ENCODE measurements at places on chromosomes 11 and 22.

DNA sequence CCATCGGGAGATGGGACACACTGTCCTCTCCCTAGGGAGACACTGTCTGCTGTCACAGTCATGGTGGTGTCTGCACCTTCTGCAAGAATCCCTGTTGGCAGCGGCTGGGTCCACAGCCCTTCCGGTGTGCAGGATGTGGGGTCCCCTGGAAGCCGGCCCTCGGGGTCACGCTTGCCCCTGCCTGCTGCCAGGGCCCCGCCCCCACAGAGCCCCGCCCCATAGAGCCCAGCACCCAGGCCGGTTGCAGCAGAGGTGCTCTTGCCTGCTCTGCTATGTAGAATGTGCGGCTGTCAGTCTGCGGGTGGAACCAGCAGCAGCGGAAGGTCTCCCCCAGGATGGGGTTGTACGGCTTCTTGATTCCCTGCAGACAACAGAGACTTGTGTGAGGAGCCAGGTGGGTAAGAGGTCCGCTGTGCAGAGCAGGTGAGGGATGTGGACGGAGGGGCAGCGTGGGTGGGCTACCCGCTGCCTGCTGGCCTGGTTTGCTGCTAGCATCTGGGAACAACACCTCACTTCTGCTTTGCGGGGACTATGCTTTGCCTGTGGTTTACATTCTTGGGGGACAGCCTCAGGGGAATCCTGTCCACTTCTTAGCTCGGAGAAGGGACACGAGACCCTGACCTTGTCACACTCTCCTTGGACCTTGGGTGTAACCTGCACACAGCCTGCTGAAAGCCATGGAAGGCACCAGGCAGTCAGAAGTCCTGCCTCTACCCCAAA is 44.9 kb upstream of the CARS1 start:
- DNase-seq, result peak; percentile 15

GRCh38 chr11:19200410-19201201 is 1.2 kb downstream of the CSRP3 start:
- no peak for DNase-seq

GRCh38 chr11:47512701-47513100 is 40.2 kb downstream of the CELF1 start:
- DNase-seq, result no peak

DNA sequence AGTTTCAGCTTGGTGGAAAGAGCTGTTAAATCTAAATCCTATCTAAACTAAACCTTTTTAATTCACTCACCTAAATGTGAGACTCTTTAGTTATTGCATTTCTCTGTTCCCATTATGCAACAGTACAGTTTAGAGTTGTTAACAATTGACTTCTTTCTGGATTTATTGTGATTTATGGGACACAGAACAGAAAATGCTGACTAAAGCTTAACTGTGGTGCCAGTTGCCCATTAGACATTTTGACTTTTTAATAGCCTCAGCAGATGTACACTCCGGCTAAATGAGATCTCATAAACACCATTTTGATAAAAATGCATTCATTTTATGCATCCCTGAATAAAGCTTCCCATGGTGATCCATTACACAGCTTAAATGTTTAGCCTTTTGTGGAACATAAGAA is 356.6 kb downstream of the CASP12 start:
- no peak for DNase-seq

DNA sequence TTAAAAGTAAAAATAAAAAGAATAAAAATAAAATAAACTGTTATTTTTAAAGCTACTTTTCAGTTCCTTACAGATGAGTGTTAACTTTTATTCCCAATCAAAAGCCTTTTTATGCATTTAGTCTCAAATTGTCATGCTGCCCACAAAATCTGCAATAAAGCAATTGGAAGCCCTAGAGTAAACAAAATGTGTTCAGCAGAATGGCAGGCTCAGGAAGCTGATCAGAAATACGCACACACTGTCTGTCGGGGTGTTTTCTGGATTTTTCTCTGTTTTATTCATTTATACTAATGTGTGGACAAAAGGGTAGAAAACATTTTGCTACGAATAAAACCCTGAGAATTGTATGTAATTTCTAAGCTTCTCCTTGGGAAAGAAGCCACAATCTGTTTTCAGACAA is 162.8 kb downstream of the RCN1 start:
- DNase-seq, result no peak

Measured in activated T-cell treated with anti-CD3 and anti-CD28 coated beads, Interleukin-2, amount 50 U/mL, for 48 hours (primary cell).